ENCODE measurements at places on chromosomes 11 and 22.

- no peak for DNase-seq
Observed at GRCh38 chr11:116687458-116688201, 85.2 kb downstream of the BUD13 start.

- no peak for DNase-seq
Observed at GRCh38 chr11:15481871-15482270, 367.1 kb downstream of the INSC start.

DNA sequence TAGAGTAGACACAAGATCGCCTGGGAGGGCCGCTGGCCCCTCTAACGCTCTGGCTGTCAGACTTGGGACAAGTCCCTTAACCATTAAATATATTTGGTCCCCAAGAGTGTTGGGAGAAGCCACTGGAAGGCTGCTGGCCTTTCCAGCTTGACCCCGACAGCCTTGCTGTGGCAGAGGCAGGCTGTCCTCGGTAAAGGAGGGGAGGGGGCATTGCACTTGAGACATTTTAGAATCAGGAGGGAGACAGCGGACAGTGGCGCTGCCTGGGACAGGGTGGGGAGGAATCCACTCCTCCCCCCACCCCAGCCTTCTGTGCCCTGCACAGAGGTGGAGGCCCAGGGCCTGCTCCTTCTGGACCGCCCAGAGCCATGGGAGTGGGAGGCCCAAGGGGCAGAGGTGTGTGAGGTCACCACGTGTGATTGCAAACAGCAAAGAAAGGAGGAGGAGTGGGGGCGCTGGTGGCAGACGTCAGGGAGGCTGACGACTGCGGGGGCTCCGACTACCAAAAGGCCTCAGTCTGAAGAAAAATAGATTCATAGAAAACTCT, 28.9 kb downstream of the APOL1 start:
- DNase-seq = no peak

DNA sequence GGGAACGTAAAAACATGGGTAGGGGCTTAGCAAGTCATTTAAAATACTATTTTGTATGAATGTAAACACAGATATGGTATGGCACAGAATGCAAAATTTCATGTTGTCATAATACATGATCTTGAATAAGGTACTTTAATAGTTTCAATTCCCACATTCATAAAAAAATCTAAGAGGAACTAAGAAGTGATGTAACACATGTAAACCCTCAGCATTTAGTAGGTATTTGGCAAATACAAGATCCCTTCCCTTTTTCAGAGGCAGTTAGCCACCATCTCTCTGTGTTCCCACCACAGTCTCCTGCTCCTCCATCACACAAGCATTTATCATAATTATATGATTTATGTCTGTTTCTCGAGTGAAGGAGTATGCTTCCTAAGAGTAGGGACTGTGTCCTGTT, 251.8 kb downstream of the TENM4 start:
- no peak for DNase-seq

- no peak for DNase-seq
Observed at GRCh38 chr22:30640361-30640760, 4.8 kb downstream of the SLC35E4 start.

DNA sequence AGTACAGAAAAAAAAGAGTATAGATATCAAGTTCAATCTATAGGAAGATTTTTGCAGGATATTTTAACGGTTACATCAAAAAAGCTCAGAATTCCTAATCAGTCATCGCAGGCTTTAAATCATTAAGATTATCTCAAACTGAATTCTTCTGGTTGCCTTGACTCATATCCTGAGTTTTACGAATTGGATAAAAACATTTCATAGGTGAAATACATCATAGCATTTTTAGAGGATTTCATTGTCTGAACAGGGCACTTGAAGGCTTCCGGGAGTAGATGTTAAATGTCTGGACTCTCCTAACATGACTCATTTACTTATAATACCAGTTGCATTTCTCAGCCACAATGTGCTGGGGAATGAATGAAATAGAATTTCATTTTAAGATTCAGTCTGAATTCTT, 2216.6 kb upstream of the RAG2 start:
- DNase-seq = no peak

GRCh38 chr11:64485074-64485473, 105.9 kb upstream of the SLC22A12 start:
- DNase-seq = no peak

- DNase-seq = no peak
Observed at GRCh38 chr11:126489836-126490660, 134.6 kb downstream of the ST3GAL4 start.

GRCh38 chr11:117303101-117303500, 12.0 kb downstream of the BACE1-AS start:
- no peak for DNase-seq

- no peak for DNase-seq
Observed at GRCh38 chr11:61785837-61786402, 6.5 kb downstream of the TMEM258 start.

- no peak for DNase-seq
Observed at GRCh38 chr11:2142300-2142759, 3.1 kb upstream of the IGF2 start.

- no peak for DNase-seq
Observed at GRCh38 chr22:40749829-40750228, 69.3 kb downstream of the SLC25A17 start.

- no peak for DNase-seq
Observed at GRCh38 chr11:121520243-121521144, 67.7 kb upstream of the SORL1-AS1 start.

DNA sequence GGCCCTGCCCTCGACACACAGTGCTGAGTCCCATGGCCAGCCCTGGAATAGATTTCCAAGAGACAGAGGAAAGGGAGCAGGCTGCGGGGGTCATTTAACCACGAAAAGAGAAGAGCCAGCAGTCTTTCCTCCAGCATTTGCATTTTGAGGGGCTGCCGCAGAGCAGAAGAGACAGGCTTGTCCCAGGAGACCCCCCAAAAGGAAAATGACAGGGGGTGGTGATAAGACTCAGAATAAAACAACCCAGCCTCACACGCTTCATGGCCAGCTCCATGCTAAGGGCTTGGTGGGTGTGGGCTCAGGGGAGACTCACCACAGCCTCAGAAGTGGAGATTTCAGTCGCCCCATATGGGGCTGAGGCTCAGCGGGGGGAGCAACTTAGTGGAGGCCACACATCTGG, 16.9 kb downstream of the TRIOBP start:
- DNase-seq = no peak

DNA sequence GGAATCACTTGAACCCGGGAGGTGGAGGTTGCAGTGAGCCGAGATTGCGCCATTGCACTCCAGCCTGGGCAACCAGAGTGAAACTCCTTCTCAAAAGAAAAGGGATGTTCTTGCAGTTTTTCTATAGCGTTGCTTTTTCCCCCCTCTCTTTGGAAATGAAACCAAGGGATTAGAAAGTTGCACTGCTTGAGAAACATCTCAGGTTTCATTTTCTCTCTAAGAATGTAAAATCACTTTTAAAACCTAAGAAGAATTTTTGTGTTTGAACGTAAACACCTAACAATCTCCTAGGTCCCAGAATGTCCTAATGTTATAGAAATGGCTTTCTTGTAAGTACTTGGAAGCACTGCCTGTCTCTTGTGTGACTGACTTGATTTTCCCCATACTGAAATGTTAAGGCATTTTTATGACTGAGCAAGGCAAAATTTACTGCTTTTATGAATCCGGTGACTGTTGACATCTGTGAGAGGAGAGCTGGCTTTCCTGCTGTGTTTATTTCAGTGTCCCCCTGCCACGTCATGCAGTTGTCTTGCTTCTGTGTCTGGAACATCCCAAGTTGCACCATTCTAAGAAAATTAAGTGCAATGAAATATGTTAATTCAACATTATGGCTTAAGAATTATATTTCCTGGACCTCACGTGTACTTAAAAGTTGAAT, 37.7 kb downstream of the NF2 start:
- no peak for DNase-seq

DNA sequence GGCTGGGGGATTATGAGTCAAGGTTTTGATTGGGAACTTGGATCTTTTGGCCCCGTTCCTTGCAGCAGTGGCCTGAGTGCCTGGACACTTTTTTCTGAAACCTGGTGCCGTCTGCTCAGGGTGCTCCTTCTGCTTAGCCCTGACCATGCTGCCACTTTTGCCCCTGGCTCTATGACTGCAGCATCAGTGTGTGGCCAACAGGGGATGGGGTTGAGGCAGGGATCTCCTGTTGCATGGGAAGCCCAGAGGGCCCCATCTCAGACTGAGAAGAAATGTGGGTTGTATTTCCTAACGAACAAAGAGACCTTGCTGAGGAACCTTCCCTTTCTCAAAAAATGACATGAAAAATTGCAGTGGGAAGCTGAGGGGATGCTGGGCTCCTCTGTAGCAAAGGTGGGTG, 18.7 kb downstream of the POU2F3 start:
- no peak for DNase-seq

DNA sequence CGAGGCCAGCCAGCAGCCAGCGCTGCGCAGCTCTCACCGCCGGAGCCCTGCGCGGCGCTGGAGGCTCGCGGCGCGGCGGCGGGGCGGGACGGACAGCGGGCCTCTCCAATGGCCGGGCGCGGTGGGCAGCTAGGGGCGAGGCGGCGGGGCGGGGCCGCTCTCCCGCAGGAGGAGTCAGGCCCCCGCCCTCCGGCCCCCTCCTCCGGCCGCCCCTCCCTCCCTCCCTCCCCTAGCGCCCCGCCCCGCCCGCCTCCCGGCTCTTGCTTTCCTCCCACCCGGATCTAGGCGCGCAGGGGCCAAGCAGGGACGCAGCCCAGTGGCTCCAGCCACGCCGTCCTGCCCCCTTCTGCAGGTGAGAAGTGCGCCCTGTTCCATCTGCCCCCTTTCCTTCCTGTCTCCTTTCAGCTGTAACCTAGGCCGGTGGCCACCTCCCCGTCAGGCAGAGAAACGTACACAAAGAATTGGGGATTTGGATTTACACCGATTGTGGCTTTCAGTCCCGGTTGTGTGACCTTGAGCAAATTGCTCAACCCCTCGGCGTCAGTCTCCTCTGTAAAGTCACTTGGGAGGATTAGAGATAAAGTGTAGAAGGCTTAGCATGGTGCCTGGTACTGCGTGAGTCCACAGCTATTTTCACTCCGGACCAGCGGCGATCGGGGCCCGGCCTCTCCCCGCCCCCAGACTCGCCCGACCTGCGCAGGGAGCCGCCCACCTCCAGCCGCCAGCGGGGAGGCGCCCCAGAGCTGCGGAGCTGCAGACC, at the start of gene FZD4:
Gene FZD4 (minus strand): TSS at position 35 of the 760 bp plus-strand sequence. CDS start 310 bp downstream, outside the sequence.
- DNase-seq = peak; percentile 26

DNA sequence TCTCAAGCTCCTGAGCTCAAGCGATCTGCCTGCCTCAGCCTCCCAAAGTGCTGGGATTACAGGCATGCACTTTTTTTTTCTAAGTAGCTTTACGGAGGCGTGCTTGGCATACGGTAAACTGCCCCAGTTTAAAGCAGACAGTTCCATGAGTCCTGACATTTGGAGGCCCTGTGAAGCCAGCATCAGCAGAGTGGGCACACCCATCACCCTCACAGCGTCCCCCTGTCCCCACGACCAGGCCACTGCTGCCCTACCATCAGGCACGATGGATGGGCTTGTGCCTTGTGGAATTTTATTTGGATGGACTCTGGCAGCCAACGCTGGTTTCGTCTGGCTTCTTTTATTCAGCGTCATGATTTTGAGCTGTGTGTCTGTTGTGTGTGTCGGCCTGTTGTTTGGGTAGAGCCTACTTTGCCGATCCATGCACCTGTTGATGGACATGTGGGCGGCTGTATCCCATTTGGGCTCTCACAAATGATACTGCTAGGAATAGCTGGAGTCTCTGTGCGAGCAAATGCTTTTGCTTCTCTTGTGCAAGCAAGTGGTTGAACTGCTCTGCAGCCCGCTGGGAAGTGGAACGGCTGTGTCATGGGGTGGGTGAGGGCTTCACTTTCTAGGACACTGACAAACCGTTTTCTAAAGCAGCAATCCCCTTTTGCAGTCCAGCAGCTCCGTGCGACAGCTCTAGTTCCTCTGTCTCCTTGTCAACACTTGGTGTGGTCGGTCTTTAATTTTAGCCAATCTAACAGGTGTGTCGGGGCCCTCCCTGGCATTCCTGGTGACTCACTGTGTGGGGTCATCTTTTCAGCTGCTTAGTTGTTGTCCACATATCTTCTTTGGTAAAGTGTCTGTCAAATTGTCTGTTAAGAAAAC, 23.8 kb downstream of the KCNQ1 start:
- no peak for DNase-seq

DNA sequence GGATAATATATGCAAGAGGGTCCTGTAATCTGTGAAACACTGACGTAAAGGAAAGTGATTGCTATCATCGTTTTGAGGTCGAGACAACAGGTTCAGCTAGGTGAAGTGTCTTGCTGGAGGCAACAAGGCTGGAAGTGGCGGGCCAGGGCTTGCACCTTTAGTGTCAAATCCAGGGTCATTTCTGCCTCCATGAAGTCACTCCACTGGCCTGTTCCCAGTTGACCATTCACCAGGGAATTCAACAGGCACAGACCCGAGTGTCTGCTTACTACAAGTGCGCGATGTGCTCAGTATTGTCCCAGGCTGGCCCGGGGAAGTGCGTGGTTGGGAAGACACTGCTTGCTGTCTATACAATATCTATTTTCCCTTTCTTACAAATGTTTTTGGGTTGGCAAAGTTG, 225.0 kb downstream of the CEP164 start:
- no peak for DNase-seq

DNA sequence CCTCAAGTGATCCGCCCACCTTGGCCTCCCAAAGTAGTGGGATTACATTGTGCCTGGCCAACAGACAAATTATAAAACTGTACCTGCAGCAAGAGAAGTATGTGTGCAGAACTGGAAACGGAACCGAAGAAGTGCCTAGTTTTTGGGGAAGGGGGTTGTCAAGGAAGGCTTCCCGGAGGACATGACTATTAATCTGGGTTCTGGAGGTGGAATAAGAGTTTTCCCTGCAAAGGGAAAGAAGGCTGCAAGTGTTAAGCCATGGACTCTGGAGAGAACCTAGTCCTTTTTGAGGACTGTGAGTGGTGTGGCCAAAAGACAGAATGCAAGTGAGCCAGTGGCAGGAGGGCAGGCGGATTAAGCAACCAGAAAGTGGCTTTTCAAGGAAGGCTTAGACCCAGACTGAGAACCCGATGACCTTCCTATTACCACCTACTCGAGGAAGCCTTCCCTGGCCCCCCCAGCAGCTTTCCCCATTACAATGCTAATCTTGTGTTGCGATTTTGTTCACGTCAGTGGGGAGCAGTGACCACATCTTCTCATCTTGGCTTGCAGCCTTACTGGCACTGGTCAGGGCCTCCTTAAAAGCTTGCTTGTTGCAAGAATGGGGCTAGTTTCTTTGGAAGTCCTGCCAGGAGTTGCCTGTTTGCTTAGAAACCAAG, 5.7 kb upstream of the SEPTIN3 start:
- DNase-seq = no peak

- DNase-seq = no peak
Observed at GRCh38 chr11:111476956-111477355, 35.2 kb downstream of the BTG4 start.

DNA sequence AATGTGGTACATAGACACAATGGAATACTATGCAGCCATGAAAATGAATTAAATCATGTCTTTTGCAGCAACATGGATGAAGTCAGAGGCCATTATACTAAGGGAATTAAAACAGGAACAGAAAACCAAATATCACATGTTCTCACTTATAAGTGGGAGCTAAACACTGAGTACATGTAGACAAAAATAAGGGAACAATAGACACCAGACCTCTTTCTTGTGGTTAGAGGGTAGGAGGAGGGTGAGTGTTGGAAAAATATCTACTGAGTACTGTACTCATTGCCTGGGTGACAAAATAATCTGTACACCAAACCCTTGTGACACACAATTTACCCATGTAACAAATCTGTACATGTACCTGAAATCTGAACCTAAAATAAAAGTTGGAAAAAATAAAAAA, 59.1 kb upstream of the ANO5 start:
- no peak for DNase-seq
